ENCODE measurements at places on chromosomes 2 and 18. TPM values are rescaled to one million over a fixed set of nuclear protein-coding genes. Genes with fewer than 3 reads are reported as not detected.

DNA sequence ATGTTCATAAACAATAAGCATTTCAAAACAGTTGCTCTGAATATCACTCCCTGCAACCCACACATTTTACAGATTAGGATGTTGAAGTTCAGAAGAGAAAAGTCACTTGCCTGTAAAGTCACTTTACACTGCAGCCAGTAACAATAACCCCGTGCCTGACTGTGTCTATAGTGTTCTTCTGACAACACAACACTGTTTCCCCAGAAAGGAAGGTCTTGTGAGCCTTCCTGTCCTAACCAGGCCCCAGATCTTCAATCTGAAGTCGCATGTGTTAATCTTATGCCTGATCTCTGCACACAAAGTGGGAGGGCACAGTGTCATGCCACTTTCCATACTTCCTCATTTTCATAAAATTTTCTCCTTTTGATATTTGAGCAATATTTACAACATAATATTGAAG lies 120.2 kb downstream of the FEZ2 start:
- peaks cover 7% of the 10 kb centered on the region for H3K36me3 ChIP-seq
- no peak for DNase-seq
- no peaks in the 10 kb centered on the region for H3K27me3 ChIP-seq
- H3K4me1 ChIP-seq = no peaks in the 10 kb centered on the region

- peak overlapping the region; percentile 93 for H3K27ac ChIP-seq
- H3K4me3 ChIP-seq = no peak overlapping the region
- H3K4me1 ChIP-seq = peaks cover 41% of the 10 kb centered on the region
Measured at GRCh38 chr2:37635504-37636380, 35.7 kb downstream of the CDC42EP3 start.

GRCh38 chr2:121078899-121079298 lies 206.1 kb downstream of the TFCP2L1 start:
- no peak overlapping the region for H3K27ac ChIP-seq
- H3K4me1 ChIP-seq = no peaks in the 10 kb centered on the region
- DNase-seq = no peak
- no peak overlapping the region for H3K4me3 ChIP-seq

GRCh38 chr2:200587007-200587616 lies 1.3 kb downstream of the AOX1 start:
- H3K4me1 ChIP-seq = no peaks in the 10 kb centered on the region
- DNase-seq = no peak
- H3K27me3 ChIP-seq = peaks cover 12% of the 10 kb centered on the region
- H3K4me3 ChIP-seq = no peak overlapping the region
- no peaks in the 10 kb centered on the region for H3K36me3 ChIP-seq

DNA sequence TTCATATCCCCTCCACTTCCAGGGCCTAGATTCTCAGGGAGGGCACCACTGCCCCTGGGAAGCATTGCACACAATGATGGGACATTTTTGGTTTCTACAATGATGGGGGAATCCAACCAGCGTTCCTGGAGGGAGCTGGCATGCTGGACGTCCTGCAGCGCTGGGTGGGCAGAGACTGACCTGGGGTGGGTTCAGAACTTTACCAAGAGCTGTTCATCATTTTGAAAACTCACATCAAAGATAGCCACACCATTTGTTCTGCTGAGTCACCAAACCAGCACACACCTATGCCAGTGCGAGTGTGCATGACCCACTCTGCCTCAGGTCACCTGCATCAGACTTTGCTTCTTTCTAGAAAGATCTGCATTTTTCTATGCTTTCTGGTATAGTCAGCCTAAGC lies 14.1 kb upstream of the ARMC9 start:
- H3K4me3 ChIP-seq = no peak overlapping the region
- no peak overlapping the region for H3K27ac ChIP-seq
- no peaks in the 10 kb centered on the region for H3K4me1 ChIP-seq
- DNase-seq = no peak
- H3K36me3 ChIP-seq = no peaks in the 10 kb centered on the region

DNA sequence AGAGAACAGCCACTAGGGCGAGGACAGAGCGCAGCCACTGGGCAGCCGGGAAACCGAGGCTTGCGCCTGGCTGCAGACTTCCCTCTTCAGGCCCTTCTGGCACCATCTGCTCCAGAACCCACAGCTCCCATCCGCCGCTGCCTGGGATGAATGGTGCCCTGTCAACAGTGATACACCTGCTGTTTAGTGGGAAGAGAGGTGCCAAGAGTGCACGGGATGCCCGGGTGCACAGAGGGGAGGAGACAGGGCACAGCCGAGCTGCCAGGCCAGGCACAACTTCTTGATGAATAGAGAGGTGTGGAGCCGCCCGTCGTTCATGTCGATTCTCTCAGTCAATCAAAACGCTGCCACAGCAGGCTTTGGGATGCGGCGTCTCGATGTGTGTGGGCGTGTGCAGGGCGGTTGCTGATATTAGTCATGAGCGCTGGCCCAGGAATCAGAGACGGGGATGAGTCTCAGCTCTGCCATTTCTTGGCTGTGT lies 39.5 kb downstream of the RRM2 start:
- no peaks in the 10 kb centered on the region for H3K27me3 ChIP-seq
- H3K4me3 ChIP-seq = no peak overlapping the region
- no peaks in the 10 kb centered on the region for H3K36me3 ChIP-seq

DNA sequence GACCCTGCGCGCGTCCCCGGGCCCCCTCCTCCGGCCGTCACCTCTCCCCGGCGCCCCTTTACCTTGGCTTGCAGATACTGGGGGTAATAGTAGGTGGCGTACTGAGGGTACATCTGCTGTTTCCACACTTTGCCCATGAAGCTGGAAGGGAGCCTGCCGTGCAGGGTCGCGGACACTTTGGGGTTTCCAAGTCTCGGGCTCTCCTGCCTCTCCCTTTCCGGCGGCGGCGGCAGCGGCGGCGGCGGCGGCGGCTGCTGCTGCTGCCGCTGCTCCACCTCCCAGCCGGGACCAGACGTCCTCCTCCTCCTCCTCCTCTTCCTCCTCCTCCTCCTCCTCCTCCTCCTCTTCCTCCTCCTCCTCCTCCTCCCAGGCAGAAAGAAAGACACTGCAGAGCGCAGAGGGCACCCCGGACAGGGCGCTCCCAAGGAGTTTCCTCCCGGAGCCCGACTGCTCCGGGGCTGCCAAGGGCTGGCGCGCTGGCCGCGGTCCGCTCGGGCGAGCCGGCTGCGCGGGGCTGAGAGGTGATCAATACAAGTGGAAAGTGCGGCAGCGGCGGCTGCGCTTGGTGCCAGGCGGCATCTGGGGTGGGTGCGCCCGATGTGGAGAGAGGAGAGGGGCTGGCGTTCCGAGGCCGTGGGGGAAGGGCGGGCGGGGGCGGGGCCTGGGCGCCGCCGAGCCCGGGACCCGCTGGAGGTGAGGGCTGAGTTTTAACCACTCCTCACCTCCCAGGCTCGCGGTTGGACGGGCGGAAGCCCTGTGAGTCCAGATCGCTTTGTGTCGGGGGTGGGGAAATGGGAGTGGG lies at the start of gene RBMS1:
RBMS1 (minus strand) TSS at position 581 of the 802 bp plus-strand sequence; CDS start at position 137, 444 bp downstream.
- no peaks in the 10 kb centered on the region for H3K36me3 ChIP-seq
- DNase-seq = peak; percentile 49
- H3K27me3 ChIP-seq = no peaks in the 10 kb centered on the region

DNA sequence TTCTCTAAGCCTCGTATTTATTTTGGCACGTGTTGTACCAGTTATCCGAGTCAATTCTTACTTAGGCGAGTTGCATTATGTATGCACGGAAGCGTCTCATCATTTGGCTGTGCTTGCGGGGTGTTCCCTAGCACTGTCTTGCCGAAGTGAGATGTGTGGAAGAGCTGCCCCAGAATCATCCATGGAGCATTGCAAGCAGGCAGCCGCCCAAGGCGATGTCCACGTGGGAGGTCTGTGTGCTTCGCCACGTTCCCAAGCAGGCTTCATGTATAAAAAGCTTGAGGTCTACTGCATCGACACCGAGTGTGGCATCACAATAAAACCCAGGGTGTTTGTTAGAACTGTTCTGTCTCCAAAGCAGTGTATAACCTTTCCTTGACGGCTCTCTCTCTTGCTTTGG lies 849.9 kb downstream of the DCDC2C start:
- no peak overlapping the region for H3K4me3 ChIP-seq
- no peak overlapping the region for H3K27ac ChIP-seq
- DNase-seq = no peak
- H3K4me1 ChIP-seq = no peaks in the 10 kb centered on the region
- no peaks in the 10 kb centered on the region for H3K27me3 ChIP-seq

DNA sequence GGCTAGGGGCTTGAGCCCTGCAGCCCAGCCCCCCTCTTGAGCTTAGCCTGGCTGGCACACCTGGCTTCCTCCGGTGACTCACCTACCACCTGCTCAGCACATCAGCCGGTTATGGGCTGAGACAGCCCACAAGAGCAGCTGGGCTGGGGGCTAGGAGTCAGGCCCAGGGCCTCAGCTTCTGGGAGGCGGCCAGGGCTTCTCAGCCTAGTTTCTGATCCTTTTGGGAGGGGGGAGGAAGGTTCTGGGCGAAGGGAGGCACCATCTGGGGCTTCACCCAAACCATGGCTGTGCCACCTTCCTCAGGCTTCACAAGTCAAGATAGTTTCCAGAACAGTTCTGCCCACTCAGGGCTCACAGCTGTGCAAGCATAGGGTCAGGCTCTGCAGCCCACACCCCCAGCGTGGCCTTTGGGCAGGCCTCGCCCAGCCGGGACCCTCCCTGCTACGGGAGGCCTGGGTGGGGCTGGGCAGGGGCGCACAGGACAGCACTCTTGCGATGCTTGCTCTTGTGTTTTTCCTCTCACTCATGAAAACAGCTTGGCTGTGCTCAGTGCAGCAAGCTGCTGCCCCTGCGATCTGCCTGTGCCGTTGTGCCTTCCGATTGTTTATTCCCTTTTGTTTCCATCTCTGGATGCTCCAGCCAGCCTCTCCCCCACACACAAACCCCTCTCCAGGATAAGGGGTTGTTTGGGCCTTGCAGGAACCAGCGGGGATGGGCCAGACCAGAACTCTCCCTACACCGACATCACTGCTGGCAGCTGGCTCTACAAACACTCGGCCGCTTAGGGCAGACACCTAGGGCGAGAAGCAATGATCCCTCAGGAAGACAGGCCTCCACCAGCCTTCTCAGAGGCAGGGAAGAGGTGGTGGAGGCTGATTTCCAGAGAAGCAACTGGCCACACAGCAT lies 26.1 kb upstream of the SEMA4C start:
- no peak overlapping the region for H3K4me3 ChIP-seq
- no peaks in the 10 kb centered on the region for H3K36me3 ChIP-seq

DNA sequence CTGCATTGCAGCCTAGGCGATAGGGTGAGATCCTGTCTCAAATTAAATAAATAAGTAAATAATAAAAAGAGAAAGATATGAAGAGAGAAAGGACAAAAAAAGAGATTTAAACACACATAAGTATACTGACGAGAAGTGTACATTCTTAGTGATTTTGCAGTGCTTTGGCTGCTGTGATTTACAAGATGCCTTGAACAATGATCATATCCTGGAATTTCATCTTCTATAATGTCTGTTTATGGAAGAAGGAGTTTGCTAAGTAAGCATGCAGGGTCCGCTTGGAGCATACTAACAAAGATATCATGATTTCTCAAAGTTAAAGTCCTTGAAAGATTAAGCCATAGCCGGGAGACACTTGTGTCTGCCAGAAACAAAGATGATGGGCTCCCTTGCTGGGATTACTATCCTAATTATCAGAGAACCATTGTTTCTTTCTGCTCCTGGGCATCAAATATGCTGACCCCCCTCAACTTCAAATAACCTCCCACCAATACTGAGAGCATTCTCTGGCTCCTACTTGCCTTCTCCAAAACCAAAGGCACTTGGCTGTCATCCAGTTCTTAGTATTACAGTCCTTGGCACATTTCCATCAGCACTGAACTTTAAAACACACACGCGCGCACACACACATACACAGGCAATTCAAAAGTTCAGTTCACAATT lies 47.5 kb upstream of the STAM2 start:
- H3K4me3 ChIP-seq = no peak overlapping the region
- no peak for DNase-seq
- H3K27ac ChIP-seq = no peak overlapping the region
- H3K36me3 ChIP-seq = no peaks in the 10 kb centered on the region
- H3K27me3 ChIP-seq = no peaks in the 10 kb centered on the region

- H3K4me1 ChIP-seq = peaks cover 24% of the 10 kb centered on the region
- H3K36me3 ChIP-seq = peaks cover 15% of the 10 kb centered on the region
- H3K4me3 ChIP-seq = peak overlapping the region; percentile 84
- no peaks in the 10 kb centered on the region for H3K27me3 ChIP-seq
- DNase-seq = no peak
Measured at GRCh38 chr2:181461056-181461997, 4.1 kb downstream of the ITGA4 start.

DNA sequence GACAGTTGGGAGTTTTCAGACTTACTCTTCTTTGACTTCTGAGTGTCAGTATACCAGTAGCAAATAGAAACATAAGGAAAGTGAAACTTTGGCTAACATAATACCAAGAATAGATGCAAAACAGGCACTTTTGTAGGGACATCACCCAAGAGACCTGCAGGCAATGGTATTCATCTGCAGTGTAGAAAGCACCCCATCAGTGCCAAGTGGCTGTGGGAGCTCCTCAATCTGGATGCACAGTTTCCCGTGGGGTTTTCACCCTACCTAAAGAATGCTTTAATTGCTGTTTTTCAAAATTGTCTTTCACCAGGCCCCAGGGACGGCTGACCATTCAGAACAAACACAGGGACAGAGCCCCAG lies 96.6 kb upstream of the GPR45 start:
- H3K27ac ChIP-seq = no peak overlapping the region
- H3K4me3 ChIP-seq = no peak overlapping the region
- DNase-seq = no peak
- peaks cover 6% of the 10 kb centered on the region for H3K27me3 ChIP-seq

GRCh38 chr2:55590810-55591440 lies 26.5 kb downstream of the PPP4R3B start:
- no peaks in the 10 kb centered on the region for H3K27me3 ChIP-seq
- no peak overlapping the region for H3K4me3 ChIP-seq
- H3K27ac ChIP-seq = no peak overlapping the region
- DNase-seq = no peak

GRCh38 chr2:54574107-54574859 lies 118.2 kb downstream of the SPTBN1 start:
- no peaks in the 10 kb centered on the region for H3K27me3 ChIP-seq
- H3K36me3 ChIP-seq = peaks cover 4% of the 10 kb centered on the region
- H3K4me1 ChIP-seq = peaks cover 84% of the 10 kb centered on the region
- H3K27ac ChIP-seq = peak overlapping the region; percentile 98
- DNase-seq = peak; percentile 93

DNA sequence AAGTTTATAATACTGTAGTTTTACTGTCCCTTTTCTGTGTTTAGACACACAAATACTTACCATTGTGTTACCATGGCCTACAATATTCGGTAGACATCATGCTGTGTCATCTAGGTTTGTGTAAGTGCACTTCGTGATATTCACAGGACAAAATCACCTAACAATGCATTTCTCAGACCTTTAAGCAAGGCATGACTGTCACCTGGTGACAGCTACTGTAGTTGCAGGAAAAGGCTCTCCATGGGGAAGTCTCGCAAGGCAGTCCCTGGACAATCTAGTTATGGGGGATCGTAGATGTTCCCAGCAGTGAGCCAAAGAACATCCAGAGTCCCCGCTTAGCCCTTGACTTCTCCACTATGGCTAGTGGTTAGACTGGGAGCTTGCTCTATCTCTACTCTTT lies 73.1 kb downstream of the EIF2AK3 start:
- H3K36me3 ChIP-seq = peaks cover 18% of the 10 kb centered on the region
- no peak overlapping the region for H3K4me3 ChIP-seq
- no peaks in the 10 kb centered on the region for H3K4me1 ChIP-seq
- no peak for DNase-seq

TTN gene
- 15.7 TPM for total RNA-seq

TRIM54 gene
- not detected for total RNA-seq

CCDC102B gene
- total RNA-seq = 6.1 TPM

PLEK gene
- 5.1 TPM for total RNA-seq

SAG gene
- not detected for total RNA-seq

C2orf15 gene
- 2.3 TPM for total RNA-seq

SH3RF3 gene
- total RNA-seq = 3.9 TPM

ANKRD62 gene
- total RNA-seq = not detected

KANSL3 gene
- total RNA-seq = 67.6 TPM

All from T-cell (primary cell).